NCI-H2107 (cell line): ENCODE measurements at places on chromosomes 11 and 22.

DNA sequence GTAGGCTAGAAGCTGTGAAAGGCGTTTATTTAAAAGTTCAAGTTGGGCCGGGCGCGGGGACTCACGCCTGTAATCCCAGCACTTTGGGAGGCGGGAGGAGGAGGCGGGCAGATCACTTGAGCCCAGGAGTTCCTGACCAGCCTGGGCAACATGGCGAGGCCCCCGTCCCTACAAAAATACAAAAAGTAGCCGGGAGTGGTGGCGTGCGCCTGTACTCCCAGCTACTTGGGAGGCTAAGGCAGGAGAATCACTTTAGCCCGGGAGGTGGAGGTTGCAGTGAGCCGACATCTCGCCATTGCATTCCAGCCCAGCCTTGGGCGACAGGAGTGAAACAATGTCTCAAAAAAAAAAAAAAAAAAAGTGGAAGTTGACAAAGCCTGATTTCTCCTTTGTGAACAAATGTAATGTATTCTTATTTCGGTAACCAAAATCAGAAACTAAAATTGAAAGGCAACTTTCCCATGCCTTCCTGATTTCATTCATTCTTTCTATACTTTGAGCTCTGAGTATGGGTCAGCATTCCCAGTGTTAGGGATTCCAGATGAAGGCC, 825 bp downstream of the PTPMT1 start:
- no peak for DNase-seq

- no peak for DNase-seq
These were observed 16.5 kb upstream of the DGCR8 start for GRCh38 chr22:20063271-20064139.

DNA sequence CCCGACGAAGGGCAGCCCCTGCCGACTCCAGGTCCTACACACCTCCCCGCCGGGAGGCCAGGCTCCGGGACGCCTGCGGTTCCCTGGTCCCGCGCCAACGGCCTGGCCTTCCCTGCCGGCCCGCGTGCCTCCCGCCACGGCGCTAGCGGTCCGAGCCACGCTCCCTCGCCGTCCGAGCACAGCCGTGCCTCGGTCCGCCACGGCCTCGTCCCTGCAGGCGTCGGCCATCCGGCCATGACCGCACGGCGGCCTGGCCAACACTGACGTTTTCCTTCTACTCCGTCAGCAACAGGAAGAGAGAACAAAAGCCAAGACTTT, 532 bp downstream of the EIF4G2 start:
- DNase-seq, result no peak

DNA sequence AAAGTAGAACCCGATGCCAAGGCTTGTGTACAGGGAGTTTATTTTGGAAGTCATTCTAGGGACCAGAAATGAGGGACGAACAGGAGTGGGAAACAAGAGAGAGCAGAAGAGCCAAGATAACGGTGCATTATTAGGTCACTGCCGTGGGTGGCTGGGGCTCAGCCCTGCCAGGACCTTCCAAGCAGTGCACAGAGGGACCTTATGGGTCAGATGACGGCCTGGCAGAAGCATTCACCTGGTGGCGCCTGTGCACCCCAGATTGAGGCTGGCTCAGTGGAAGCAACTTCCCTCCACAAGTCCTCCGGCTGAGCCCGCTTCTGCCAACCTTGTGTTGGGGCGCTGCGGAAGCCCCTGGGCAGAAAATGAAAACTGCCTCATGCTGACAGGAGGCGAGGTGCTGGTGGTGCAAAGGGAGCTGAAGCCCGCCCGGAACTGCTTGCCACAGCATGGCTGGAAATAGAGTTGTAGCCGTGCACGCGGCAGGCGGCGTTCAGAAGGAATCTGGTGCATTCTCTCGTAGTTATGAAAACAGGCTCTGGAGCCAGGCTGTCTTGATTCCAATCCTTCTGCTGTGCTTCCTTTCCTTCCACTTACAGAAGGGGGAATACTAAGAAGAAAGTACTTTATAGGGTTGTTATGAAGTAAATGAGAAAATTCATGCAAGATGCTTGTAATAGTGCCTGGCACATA, 22.2 kb upstream of the TP53I11 start:
- no peak for DNase-seq

- no peak for DNase-seq
These were observed 17.4 kb upstream of the GNB1L start for GRCh38 chr22:19871845-19872778.

DNA sequence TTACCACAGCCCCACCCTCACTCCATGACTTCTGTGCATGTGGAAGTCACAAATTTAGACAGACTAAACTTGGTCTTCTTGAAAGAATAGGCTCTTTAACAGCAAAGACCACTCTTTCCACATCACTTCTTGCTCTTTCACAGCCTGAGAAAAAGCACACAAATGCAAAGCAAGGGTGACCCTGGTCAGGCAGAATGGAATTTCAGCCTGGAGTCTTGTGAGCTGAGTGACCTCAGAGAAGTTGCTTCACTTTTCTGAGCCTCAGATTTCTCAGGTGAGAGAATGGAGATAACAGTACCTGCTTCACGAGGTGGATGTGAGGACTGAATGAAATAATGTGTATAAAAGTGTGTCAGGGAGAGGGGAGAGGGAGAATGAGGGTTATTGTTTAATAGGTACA, 26.8 kb upstream of the LIPT2 start:
- no peak for DNase-seq

DNA sequence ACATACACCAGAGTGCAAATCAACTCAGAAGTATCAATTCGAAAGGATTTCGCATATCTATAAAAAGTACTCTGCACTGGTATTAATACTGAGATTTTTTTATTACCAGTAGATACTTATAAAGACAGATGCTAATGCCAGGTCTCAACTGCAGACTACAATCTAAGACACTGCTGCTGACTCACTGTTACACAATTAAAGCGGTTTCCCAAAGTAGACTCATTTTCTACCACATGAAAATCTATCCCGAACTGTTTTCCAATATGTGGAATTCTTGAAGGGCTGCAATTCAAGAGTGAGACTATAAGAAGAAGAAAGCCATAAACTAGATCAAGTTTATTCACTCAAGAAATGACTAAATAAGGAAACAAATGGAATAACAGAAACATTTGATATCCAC, 57.2 kb upstream of the ARHGAP32 start:
- no peak for DNase-seq

GRCh38 chr11:15800111-15800800, 556.1 kb downstream of the SOX6 start:
- no peak for DNase-seq

- DNase-seq, result no peak
These were observed 50.4 kb downstream of the DENND5A start for GRCh38 chr11:9214765-9215164.

- no peak for DNase-seq
These were observed 6.6 kb downstream of the OR51F1 start for GRCh38 chr11:4763096-4763495.

DNA sequence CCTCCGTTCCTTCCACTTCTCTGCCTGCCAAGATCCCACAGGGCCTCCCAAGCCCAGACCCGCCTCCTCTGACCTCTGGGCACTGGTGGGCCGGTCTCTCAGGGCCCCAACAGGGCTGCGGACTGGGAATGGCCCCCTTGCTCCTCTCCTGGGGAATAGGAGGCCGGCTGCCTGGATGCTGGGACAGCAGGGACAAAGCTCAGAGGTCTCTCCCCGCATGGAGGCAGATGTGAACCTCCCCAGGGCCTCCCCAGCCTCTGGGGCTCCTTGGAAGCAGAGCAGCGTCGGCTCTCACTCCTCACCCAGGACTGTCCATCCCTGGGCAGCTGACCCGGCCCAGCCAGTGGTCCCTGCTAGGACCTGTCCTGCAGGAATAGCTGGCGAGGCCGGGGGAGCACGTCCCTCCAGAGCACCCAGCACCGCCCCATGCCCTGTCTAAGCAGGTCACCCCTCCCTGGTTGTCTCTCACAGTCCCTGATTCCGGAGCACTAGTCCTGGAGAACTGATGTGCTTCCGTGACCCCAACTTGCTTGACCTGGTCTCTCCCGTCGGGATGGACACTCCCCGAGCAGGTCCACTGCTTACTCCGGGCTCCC, 85.8 kb downstream of the RTL6 start:
- no peak for DNase-seq

GRCh38 chr22:32501836-32502752, 27.5 kb downstream of the FBXO7 start:
- no peak for DNase-seq

- DNase-seq, result no peak
These were observed 91.4 kb downstream of the RPL27A start for GRCh38 chr11:8773916-8774539.

DNA sequence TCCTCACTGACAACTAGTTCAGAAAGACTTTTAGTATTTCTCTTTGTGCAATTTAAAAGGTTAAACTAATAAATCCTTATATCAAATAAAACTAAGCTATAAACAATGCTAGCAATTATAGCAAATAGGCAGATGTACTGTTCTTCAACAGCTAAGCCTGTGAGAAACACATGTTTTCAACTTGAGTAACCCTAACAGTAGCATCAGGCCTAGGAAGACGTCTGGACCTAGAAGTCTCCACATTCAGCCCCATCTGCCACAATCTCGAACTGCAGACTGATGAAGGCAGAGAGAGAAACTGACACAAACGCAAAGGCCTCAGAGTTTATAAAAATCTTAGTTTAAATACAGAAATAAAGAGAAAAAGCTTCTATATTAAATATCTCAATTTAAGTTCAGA, 2.5 kb downstream of the ST13 start:
- DNase-seq, result no peak

DNA sequence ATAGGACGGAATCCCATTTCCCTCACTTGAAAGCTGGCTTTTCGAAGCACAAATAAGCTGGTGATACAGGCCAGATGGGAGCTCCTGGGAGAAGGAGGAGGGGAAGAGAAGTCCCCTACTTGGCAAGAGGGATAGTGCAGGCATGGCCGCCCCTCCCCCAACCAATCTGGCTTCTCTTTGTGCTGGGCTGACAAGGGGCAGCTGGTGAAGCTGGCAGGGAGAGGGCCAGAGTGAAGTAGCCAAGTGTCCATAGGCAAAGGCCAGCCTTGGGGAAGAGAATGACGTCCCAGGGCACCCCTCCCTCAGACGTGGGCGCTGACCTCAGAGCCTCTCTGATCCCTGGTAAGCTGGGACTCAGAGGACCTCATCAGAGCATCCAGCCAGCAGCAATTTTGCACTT, 78.7 kb upstream of the GRAMD1B start:
- no peak for DNase-seq

DNA sequence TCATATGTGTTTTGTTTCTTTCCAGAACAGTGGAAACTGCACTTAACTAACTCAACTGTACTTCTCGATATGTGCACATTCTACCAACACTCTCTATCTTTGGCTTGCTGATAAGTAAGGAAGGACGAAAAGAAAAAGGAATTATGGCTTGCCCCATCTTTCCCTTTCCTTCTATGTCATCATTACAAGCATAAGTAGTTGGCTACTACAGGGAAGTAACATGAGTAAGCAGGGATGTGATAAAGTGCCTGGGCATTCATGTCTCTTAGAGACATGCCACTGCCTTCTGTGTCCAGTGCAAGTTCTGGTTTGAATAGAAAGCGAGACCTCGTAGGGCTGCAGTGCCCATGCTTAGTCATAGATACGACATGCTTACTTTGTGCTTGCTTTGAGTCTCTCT, 342.5 kb downstream of the ETS1 start:
- DNase-seq, result no peak

- no peak for DNase-seq
These were observed 31.7 kb upstream of the PDE3B start for GRCh38 chr11:14611939-14612338.

DNA sequence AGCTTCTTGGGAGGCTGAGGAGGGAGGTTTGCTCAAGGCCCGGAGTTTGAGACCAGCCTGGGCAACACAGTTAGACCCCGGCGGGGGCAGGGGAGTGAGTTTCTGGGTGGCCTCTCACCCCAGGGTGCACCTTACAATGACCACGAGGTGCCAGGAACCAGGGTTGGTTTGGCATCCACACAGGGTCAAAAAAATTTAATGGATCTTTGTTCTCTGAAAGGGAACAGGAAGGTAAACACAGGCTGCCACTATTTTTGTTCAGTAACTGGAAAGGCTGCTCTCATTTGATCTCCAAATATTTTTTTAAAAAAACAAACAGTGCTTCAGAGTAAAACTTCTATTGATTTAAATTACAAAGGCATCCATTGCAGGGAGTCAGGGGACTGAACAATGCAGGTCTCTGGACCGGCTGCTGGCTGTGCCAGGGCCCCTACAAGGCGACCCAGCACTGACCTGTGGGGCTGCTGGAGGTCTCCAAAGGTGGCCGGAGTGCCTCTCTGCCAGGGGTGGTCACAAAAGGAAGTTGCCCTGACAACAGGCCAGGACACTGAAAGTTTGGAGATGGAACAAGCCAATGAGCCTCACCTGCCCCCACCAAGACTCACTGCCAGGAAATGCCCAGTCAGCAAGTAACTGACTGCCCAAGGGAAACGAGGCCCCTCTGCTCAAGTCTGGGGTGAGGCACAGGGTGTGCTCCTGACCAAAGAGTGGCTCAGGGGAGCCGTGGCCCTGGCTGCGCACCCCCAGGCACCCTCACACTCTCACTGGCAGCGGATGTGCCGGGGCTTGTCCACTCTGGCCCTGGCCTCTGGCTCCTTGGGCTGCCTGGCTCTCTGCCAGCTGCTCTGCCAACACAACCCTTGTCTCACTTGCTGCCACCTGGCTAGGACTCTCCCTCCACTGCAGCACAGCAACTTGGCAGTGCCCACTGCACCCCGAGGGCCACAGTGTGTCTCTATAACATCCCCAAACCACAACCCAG, 51.8 kb downstream of the ARFGAP3 start:
- DNase-seq, result no peak

DNA sequence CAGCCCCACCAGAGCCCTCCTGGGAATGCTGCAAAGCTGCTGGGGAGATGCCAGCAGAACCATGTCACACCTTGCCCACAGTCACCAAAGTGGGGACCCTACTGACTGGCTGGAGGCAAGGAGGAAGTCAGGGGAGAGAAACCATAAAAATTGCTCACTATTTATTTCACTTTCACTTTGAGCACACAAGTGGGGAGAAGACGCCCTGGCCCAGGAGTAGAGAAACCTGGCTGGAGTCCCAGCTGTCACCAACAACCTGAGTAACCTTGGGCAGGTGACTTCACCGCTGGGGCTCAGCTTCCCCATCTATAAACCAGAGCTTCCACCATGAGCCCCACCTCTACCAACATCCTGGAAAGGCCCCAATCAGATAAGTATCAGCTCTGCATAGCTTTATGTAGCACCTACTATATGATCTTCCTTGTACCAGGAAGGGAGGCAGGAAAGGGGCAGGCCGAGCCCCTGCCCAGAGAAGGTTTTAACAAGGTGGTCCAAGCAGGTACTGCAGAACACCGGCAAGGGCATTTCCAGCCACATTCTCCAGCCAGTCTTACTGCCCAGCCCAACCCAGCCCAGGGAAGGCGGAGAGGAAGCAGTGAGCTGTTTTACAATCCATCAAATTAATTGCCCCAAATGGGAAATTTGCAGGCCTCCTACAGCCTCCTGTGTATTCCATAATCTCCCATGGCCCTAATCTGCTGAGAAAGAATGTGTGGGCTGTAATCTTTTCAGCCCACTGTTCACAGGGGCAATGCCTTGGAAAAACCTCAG, 27.6 kb downstream of the PLEKHA7 start:
- peak; percentile 73 for DNase-seq
